Neuronal stem cell (in vitro differentiated cells): ENCODE measurements at places on chromosomes 12 and 14.

DNA sequence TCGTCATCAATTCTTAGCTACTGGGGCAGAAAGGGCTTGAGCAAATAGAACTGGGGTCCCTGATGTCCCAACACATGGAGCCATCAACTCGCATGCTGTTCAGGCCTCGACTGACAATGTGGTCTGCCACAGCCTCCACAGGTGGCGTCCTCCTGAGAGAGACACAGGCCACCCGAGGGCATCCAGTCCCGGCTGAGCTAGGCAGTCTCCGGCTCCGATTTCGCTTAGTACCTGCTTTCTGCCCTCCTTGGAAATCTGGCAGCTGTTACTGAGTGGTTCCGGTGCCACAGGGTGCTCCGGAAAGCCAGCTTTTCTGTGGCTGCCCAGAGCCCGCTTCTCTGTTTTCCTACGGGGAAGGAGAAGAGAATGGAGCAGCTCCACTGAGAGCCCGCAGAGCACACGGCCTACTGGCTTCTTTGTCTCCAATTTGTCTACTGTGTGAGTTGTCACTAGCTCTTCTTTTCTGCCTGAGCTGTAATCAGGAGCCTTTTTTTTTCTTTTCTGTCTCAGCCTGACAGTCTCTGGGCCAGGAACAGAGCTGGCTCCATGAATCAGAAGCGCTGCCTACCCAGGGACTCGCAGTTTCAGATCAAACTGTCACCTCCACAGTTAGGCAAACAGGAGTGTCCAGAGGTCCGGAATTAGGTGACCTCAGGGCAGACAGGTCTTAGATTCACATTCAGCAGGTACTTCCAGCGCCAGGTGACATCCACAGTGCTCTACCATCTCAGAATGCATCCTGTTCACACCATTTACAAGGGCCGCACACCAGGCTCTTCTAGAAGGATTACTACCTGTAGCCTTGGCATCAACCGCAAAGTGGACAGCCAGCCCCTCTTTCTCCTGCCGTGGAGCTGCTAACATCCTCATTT is 73.3 kb downstream of the MOK start:
- DNase-seq, result no peak

- DNase-seq, result no peak
Observed at GRCh38 chr14:95906591-95906990, 30.0 kb downstream of the TUNAR start.

- DNase-seq, result no peak
Observed at GRCh38 chr14:39043352-39043943, 59.6 kb downstream of the SEC23A start.

- no peak for DNase-seq
Observed at GRCh38 chr12:131311764-131312163, 358.1 kb downstream of the ADGRD1 start.

GRCh38 chr14:74702293-74702692 is 10.6 kb downstream of the AREL1 start:
- no peak for DNase-seq

- DNase-seq, result no peak
Observed at GRCh38 chr14:61074852-61075251, 93.8 kb downstream of the SLC38A6 start.

DNA sequence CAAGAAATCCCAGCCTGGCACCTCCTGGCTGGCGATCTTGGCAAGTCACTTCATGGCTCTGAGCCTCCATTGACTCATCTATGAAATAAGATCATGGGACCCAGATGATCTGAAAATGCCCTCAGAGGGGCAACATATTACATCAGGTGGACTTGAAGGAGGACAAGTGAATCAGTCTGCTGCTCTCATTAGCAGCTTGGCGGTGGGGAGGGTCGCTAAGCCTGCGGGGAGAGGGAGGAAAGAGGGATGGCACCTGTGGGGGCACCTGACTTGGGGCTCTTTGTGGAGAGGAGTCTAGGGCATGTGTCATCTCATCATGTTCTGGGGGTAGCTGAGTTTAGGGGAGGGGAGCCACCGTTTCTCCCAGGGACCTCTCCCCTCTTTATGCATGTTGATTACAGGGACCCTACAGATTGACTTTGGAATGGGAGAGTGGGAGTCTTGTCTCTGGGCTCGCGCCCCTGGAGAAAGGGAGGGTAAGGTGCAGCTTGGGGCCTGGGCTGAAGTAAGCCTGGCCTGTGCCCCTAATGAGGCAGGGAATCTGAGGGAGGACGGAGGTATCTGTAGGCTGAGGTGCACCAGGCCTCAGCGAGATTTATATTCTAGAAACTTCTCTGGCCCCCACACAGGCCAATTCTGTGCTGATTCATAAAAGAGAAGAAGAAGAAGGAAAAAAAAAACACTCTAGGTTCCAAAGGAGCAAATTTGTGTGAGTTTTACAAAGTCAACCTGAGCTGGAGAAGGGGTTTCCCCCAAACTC is 29.3 kb upstream of the BATF start:
- no peak for DNase-seq

GRCh38 chr14:53836551-53836950 is 120.1 kb downstream of the BMP4 start:
- DNase-seq, result no peak

DNA sequence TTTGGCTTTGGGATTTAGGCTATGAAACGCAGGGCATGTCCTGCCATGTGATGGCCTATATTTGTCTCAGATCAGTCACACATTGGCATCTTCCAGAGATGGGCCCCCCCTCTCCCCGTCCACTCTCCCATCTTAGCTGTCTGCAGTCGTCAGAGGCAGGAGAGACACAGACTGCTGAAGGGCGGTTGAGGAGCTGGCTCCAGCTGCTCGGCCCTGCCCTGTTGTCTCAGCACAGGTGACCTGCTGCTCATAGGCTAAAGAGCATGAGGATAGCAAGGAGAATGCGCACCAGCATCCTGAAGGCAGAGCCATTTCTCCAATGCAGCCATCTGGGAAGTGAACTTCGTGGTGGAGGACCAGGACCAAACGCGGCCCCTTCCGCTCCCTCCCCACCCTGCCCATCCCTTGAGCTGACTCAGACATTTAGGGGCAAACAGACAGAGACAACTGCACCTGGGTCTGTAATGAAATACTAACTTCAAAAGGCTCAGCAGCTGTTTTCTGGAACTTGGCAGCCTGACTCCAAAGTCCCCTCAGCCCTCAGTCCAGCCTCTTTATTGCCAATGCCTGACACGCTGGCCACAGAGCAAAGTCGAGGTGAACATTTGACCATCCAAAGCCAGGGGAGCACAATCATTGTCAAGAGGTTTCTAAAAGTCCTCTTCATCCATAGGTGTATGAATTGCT is 22.3 kb downstream of the FZD10 start:
- DNase-seq, result no peak

DNA sequence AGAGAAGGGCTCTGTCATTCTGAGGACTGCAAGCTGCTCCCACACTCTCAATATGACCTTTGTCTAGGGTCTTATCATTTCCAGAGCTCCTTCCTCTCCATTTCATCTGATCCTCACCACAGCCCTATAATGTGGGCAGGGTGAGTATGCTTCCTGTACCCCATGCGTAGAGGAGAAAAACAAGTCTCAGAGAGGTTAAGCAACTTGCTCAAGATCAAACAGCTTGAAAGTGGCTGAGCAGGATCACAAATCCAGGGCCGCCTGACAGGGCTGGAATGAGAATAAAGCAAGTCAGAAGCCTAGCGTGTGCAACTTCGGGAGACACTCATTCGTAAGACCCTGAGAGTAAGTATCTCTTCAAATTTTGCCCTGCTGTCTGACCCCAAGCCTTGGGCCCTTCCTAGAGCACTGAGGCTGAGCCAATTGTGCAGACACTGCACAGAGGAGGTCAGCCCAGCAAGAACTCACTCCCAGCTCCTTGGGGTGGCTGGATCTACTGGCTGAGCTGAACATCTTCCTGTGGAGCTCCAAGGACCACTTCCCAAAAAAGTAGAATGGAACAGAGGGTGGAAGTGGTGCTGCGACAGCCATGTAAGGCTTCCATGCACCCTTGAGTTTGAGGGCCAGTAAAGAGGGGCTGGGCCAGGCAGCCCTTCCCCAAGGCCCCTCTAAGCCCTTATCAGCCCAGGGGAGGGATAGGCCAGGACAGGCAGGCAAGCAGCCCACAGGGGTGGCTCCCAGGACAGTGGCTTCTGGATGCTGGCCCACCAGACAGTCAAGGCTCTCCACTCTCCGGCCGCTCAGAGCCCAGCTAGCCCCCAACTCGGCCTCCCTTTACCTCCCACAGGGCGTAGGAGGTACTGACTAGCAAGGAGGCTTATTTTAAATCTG is 10.5 kb downstream of the ZFP36L1 start:
- no peak for DNase-seq

DNA sequence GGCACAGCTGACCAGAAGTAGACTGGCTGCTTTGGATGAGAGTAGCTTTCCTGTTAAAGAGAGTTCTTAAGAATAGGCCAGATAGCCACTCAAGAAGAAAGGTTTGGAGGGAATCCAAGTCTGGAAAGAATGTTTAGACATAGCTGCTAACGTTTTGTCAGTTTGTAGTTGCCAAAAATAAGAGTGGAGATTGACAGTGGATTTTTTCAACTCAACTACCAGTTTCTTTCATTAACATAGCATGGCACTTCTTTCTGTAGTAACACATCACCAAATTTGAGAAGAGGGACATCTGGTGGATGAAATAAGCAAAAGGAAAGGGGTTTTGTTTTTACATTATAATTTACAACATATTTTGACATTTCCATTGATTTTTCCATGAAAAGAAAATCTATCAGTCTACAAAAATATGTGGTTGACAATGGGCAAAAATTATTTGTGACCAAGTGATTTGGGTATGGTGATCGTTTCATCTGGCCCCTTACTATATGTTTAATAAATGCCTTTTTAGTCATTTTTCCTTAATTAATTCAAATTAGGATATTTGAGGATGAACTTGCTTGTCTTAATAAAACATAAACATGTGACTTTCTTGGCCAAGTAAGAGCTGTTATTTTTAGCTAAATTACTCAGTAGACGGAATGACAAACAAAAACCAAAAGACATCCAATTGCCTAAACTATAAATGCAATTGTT is 71.1 kb downstream of the PTPRR start:
- DNase-seq, result no peak

DNA sequence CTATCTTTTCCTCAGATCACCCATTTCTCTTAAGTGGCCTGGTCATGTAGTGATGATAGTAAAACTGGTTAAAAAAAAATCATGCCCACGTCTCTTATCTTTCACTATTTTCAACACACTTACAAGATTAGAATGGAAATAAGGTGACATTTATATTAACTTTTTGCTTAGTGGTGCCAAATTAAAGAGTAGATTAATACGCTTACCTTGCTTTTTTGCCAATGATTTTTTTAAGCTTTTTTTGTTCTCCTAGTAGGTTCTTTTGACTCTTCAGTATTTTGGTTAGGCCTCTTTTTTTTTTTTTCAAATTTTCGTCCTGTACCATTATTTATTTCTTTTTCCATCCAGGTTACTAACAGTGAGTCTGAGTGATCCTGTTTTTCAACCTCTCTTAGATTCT is 147.9 kb downstream of the PTCSC3 start:
- DNase-seq, result no peak

GRCh38 chr12:113065126-113066007 is 8.8 kb downstream of the DTX1 start:
- DNase-seq, result peak; percentile 52

- no peak for DNase-seq
Observed at GRCh38 chr12:98797200-98797599, 152.1 kb downstream of the APAF1 start.

GRCh38 chr14:31439561-31439960 is 17.7 kb downstream of the DTD2 start:
- no peak for DNase-seq

GRCh38 chr12:85747941-85748495 is 88.2 kb downstream of the RASSF9 start:
- DNase-seq, result no peak

DNA sequence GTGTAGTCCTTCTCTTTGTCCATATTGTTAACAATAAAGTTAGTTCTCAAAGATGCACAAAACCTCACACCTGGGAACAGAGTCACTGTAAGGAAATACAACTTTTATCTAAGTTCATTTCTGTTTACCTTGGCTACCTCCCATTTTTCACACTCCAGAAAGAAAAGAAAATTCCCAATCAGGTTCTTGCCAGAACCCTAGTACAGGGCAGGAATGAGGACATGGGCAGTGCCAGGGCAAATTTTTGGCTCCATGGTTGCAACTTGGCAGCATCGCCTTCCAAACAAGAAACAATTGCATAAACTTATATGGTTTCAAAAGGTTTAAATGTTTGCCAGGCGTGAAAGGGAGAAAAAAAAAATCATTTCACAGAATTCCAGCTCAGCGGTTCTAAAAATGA is 296.3 kb upstream of the PRKD1 start:
- no peak for DNase-seq

GRCh38 chr12:24864796-24865125 is 84.1 kb downstream of the BCAT1 start:
- no peak for DNase-seq

- DNase-seq, result no peak
Observed at GRCh38 chr12:85865890-85866289, 8.2 kb upstream of the NTS start.

GRCh38 chr12:93818488-93819049 is 141.4 kb downstream of the CRADD start:
- DNase-seq, result no peak
